ENCODE measurements at places on chromosomes 6 and 20. TPM values are rescaled to one million over a fixed set of nuclear protein-coding genes. Genes with fewer than 3 reads are reported as not detected.

Gene DNAH8
- not detected for total RNA-seq

Gene BMP7
- total RNA-seq = not detected

Gene COL20A1
- total RNA-seq = not detected

Gene ISM1
- total RNA-seq = 1.3 TPM

Gene FAM209B
- total RNA-seq = 1.3 TPM

Gene MSH5
- 47.4 TPM for total RNA-seq

Gene HLA-G
- 0.15 TPM for total RNA-seq
